ENCODE measurements at places on chromosomes 1 and 21. TPM values are rescaled to one million over a fixed set of nuclear protein-coding genes. Genes with fewer than 3 reads are reported as not detected.

ATP1A4 gene
- 1.7 TPM for polyA plus RNA-seq

PLA2G4A gene
- polyA plus RNA-seq: 7.8 TPM

GRCh38 chr21:42409366-42409765, 5.7 kb downstream of the UBASH3A start:
- DNase-seq: no peak

DNA sequence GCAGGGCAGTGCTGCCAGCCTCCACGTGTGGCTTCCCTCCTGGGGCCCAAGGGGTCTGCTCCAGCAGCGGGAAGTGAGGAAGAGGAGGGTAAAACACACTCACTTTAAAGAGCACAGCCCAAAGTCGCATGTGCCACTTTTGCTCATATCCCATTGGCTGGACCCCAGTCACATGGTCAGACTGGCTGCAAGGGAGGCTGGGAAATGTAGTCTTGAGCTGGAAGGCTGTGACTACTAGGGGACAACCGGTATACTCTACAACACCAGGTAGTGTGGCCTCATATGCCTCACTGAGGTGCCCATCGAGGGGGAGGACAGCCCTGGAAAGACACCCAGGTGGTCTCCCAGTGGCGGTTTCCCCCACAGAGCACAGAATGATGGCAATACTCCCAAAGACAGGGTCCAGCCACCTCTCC, 45.2 kb downstream of the CAMK2N1 start:
- peak; percentile 27 for DNase-seq

GRCh38 chr21:8998946-8999681, 1522.3 kb upstream of the TPTE start:
- DNase-seq: no peak

GRCh38 chr1:84708031-84708430, 17.8 kb upstream of the SSX2IP start:
- DNase-seq: no peak

- no peak for DNase-seq
Measured at GRCh38 chr1:48939042-48939441, 162.4 kb upstream of the BEND5 start.

GRCh38 chr1:110443451-110443850, 7.5 kb upstream of the PROK1 start:
- no peak for DNase-seq

- DNase-seq: no peak
Measured at GRCh38 chr21:31552826-31553225, 106.7 kb upstream of the SOD1 start.

DNA sequence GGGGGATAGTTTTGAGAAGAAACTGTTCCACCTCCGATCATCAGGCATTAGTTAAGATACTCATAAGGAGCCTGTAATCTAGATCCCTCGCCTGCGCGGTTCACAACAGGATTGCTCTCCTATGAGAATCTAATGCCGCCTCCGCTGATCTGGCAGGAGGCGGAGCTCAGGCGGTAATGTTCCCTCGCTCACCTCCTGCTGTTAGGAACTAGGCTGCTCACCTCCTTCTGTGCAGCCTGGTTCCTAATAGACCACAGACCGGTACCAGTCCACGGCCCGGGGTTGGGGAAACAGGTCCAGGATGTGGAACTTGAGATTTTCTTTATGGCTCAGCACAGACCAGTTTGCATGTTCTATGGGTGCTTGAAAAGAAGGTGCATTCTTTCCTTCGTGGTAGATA, 27.2 kb upstream of the FAM3B start:
- DNase-seq: no peak

OPTC gene
- polyA plus RNA-seq: not detected

DNA sequence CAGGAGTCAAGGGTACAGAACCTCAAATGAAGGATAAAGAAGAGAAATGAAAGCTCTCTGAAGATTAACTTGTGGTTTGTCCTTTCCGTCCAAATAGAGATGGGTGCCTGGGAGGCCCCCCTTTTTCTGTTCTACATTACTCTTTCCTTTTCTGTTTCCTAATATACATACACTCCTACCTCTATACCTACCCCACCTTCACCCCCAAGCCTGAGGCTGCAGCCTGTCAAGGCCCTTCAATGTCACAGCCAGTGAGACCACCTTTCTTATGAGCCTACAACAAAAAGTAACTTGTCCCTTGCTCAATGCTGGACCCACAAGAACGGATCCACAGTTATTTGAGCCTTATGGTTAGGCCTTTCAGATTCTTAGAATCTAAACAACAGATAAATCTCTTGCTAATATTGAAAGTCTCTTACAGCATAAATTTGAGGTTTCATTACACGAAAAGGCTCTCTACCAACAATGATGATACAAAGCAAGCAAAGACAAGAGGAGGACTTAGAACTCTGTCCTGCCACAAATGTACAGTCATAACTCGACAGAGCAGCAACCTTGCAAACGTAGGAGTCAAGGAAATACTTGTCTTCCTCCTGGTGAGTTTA, 4.1 kb upstream of the TRAF3IP3 start:
- no peak for DNase-seq

All from muscle of leg (tissue), 16 donors.